ENCODE measurements at places on chromosomes 5 and 9.

DNA sequence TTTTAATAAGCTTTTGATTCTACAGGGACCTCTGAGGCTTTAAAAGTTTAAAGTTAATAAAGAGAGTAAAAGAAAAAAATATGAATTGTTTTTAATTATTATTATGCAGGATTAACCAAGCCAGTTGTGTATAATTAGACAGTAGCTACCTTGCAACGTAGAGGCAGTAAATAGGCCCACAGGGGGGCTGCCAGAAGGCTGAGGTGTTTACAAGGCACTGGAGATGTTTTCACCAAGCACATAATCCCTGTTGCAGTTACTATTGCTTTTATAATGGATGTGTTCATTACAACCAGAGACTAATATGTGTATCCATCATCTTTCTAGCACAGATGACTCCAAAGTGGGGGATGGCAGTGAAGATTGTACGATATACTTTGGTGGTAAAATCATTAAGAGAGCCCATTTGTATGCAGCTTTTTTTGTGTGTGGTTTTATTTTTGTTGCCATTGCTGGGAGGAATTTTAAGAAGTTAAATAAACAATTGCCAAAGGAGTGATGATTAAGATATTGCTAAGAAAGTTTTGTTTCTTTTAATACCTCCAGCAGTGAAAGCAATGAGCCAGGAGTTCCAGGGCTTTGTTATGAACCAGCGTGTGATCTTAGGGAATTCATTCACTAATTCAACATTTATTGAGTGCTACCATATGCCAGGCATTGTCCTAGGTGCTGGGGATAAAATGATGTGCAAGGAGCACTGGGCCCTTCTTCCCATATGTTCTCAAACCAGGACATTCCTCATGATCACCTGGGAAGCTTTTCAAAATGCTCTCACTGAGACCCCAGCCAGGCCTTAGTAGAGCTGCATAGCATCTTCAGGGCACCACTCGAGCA is 138.7 kb upstream of the EFNA5 start:
- DNase-seq = no peak

GRCh38 chr5:150301901-150302300 is 804 bp downstream of the ARSI start:
- DNase-seq = no peak

GRCh38 chr5:88390096-88390441 is 121.4 kb upstream of the TMEM161B start:
- DNase-seq = no peak

GRCh38 chr9:28234894-28235277 is 661.6 kb upstream of the C9orf72 start:
- no peak for DNase-seq

DNA sequence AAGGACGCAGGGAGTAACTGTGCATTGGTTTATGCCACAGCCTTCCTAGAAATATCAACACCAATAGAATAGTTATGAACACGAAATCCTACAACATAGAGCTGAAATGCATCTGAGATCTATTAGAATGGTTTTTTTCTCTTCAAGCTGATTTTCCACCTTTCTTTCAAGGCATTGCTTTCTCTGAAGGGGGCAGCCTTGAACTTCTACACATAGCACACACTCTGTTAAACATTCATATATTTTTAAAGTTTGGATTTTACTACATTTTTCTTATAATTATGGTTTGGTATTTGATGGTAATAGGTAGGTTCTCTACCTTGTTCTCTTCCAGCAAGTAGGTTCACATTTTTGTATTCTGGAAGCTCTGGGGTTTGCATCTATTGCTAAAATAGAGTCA is 661.8 kb downstream of the SEMA5A start:
- DNase-seq = no peak
